ENCODE measurements at places on chromosomes 1 and 21.
A peak's percentile ranks its signal among the peaks of the same experiment; 100 is the strongest.

GRCh38 chr1:34199927-34200326 is 23.2 kb downstream of the C1orf94 start:
- DNase-seq, result no peak

DNA sequence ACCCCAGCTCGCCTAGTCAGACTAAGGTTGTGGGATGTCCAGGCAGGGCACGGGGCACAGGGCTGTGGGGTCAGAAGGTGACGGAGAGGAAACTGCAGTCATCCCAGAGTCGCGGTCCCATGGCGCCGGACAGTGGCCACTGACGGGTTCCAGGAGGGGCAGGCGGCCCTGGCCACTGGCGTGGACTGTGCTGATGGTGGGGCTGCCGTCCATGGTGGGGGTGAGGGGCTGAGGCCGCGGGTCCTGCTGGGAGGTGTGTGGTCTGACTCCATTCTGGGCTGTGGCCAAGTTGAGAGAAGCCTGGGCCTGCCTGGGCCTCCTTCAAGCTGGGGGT is 32.0 kb downstream of the PCNT start:
- DNase-seq, result no peak

DNA sequence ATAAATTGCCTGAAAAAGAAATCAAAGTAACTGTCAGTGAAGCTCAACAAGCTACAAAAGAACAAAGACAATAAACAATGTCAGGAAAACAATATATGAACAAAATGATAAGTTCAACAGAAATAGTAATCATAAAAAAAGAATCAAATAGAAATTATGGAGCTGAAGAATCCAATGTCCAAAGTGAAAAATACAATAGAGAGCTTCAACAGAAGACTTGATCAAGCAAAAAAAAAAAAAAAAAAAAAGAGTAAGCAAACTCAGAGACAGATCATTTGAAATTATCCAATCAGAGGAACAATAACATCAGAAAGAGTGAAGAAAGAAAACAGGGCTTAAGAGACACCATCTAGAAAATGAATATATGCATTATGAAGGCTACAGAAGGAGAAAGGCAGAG is 251.4 kb upstream of the SAMSN1 start:
- no peak for DNase-seq

GRCh38 chr1:91804546-91805023 is 81.4 kb downstream of the TGFBR3 start:
- no peak for DNase-seq

DNA sequence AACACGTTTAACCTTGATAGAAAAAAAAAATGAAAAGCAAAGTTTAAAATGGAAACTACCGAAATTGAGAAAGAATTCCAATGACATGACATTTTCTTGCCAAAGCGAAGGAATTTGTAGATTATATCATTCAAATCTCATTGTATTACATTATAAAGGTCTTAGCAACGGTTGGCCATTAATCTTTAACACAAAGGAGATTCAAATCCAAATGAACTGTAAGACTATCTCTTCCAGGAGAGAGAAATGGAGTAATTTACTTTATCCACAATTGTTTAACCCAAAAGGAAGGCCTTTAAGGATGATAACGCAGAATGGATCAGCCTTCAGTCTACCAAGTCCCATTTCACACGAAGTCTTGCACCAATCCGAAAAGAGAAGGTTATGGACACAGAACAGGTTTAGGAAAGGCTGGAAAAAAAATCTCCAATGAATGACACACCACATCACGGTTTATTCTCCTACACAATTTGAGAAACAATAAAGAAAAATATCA is 1.5 kb downstream of the ENAH start:
- peak; percentile 42 for DNase-seq

GRCh38 chr1:218164930-218165700 is 120.0 kb upstream of the RRP15 start:
- DNase-seq, result no peak
